CD4-positive, alpha-beta T cell treated with Interleukin-6 at 100 ng/mL for 8 hours (primary cell): ENCODE measurements at places on chromosomes 5 and 9.

GRCh38 chr9:21121595-21122251 lies 19.9 kb downstream of the IFNW1 start:
- DNase-seq, result no peak

DNA sequence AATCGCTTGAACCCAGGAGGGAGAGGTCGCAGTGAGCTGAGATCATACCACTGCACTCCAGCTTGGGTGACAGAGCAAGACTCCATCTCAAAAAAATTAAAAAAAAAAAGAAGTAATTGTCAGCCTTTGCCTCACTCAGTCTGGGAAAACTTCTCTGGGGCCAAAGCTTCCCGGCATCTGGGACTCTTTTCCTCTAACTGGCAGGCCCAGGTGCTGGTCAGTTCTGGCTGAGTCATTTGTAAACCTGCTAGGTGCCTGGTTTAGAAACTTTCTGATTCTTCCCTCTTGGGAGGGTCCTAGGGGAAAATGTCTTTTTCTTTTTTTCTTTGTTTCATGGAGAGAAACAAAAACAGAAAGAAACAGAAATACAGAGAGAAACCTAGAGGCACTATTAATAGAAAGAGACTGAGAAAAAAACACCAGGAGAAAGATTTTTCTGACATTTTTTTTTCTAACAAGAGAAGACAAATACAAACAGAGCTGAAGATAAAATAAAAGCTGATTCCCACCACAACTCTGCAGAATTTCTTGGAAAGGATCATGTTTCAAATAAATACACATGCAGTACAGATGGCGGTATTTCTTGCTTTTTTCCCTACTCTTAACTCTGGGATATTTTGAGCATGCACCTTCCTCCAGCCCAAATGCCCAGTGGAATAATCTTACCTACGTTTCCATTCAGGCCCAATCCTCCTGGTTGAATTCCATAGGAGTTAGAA lies 22.1 kb upstream of the UBAP2 start:
- no peak for DNase-seq

- DNase-seq, result no peak
Observed at GRCh38 chr9:28301281-28301680, 728.0 kb upstream of the C9orf72 start.

- no peak for DNase-seq
Observed at GRCh38 chr5:61076626-61077025, 85.6 kb downstream of the SMIM15 start.
